ENCODE measurements at places on chromosomes 5 and 9. TPM values are rescaled to one million over a fixed set of nuclear protein-coding genes. Genes with fewer than 3 reads are reported as not detected.

GDNF gene
- not detected for total RNA-seq

ORM2 gene
- 0.77 TPM for total RNA-seq

SLC45A2 gene
- not detected for total RNA-seq

SYNPO gene
- total RNA-seq, result 82.8 TPM

TMC1 gene
- 0.36 TPM for total RNA-seq

BTF3 gene
- 647 TPM for total RNA-seq

KLHL3 gene
- 1.9 TPM for total RNA-seq

GRCh38 chr9:83167126-83167525 is 104.2 kb upstream of the RASEF start:
- no peak for DNase-seq

- no peak for DNase-seq
Measured at GRCh38 chr5:1294835-1295649, at the start of gene TERT. TERT (minus strand) TSS chr5:1295068; CDS start chr5:1294989, 79 bp downstream.

- no peak for DNase-seq
Measured at GRCh38 chr5:117235786-117236185, 661.2 kb upstream of the SEMA6A start.

GRCh38 chr9:20271096-20271495 is 351.2 kb downstream of the MLLT3 start:
- DNase-seq, result no peak

- no peak for DNase-seq
Measured at GRCh38 chr9:76271755-76272154, 122.5 kb downstream of the RFK start.

- DNase-seq, result no peak
Measured at GRCh38 chr9:126709241-126709640, 95.5 kb downstream of the LMX1B start.

DNA sequence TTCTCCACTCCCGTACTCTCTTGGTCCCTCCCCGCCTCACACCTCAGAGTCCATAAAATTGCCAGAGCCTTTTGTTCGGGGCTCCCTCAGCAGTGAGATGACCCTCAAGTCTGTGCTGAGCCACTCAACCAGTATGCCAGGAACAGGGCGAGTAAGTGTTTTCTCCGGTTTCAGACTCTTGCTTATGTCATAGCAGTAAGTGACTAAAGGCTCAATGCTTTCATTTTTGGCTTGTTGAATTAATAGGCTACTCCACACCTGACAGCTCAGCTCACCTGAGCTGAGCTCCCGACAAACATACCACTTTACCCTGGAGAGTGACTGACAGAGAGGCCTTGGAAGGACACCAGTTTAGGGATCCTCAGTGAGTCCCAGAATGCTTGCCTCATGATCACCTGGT is 30.5 kb downstream of the PCSK1 start:
- no peak for DNase-seq

DNA sequence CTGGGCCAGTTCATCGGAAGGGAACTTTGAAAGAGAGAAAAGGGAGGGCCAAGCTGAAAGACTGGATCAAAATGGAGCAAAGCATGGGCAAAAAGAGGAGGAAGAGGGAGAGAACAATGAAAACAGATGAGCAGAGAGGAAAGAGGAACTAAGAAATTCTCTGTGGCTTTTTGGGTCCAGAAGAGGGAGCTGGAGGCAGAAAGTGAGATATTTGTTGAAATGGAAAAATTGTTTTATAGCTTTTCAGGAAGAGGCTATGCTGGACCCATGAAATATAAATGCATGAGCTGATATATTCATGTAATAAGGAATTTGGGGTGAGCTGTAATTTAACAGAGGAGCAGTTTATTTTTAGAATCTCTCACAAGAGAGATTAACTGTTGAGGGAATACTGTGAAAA is 457.3 kb downstream of the DMAC1 start:
- DNase-seq, result no peak

DNA sequence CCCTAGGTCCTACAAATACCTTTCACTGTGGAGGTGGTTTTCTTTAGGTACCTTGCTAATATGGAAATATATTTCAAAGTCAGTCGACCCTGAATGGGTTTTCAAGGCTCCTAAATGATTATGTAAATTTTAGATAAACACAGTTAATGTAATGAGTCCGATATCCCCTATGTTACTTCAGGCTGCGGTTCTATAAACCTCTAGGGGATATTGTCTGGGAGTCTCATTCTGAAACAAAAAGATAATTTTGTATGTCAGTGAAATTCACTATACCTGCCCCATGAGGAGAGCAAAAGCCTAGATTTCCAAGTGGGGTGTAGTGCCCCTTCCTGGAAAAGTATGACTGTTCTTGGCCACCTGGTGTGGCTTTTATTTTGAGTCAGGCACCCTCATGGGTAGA is 377.3 kb downstream of the ICE1 start:
- DNase-seq, result no peak

GRCh38 chr9:85178474-85178873 is 508.9 kb downstream of the NTRK2 start:
- no peak for DNase-seq

DNA sequence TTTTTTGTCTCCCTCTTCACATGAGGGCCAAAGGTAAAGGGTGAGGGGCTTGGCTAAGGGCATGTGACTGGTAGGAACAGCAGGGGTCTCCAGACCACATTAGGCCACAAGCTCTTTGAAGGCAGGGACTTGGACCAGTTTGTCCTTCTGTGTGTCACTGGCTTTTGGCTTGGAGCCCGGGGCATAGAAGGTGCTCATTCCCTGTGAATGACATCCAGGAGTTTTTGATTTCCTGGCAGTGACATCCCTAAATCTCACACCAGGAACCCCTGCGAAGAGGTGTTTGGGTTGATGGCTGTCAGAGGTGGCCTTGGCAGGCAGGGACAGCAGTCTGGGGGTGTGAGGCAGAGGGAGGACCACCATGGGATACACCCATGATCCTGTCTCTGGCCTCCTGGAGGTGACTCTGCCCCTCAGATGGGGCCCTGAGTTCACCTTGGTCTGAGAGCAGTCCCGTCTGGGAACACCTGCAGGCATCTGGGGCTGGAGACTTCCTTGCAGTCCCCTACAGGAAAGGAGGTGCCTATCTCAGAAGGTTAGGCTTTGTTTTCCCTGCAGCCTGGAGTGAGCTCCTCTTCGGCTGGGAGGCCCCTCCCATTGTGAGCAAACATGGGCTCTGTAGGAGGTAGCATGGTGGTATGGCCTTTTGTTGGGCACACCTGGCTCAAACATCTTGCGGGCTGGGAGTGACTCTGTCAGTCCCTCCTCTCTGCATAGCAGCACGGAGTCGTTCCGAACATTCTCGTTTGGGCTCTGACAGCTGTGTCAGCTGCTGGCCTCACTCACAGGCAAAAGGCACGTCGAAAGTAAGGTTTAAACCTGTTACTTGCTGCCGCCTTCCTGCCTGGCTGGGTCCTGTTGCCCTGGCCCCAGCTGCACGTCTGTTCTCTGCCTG is 38.6 kb upstream of the PITX1 start:
- DNase-seq, result no peak

GRCh38 chr9:84670138-84671041 is 861 bp downstream of the NTRK2 start:
- DNase-seq, result no peak

DNA sequence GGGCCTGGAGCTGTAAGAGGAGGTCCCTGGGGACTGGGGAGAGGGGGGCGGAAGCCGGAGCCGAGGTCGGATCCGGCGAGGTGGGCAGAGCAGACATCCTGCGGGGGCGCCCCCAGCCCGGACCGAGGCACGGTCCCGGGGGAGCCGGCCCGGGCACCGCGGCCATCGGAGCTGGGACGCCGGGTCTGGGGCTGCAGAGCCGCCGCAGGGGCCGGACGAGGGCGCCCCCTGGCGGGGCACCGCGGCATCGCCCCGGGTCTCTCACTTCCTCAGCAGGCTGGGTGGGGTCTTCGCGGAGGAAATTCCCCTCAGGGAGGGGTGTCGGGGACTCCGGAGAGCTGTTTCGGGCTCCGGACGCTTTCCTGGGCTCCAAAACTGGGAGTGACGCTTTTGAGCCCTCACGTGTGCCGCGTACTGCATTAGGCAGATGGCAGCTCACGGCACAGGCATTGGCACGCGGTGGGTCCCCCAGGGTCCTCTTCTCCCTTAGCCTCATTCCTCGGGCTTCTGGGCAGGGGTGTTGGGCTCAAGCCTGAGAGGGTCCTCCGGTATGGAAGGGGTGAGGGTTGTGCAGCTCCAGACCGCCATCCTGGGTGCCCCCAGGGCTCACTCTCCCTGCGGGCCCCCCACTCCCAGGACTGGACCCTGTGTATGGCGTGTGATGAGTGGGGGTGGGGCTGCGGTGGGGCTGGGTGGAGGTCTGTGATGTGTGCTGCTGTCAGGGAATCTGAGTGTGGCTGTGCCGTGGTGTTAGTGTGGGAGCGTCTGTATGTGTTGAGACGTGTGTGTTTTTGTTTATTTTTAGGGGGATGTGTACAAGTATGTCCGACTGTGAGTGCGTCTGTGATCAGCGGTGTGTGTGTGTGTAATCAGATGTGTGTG is 29.6 kb downstream of the LHX2 start:
- peak; percentile 17 for DNase-seq

DNA sequence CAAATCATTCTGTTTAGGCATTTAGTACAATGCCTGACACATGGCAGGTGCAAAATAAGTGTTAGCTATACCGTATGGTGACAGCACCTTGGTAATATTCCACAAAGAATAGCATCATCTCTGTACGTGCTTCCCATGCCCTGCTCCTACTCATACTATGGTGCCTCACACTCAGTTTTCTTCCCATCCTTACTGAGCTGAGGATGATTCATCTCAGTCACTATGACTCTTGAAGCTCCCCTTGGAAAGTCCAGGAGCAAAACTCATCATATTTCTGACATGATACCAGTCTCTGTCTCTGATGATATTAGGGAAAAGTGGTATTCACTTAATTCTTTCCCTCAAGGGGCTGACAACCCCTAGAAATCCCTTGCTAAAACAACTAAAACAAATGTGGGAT is 423.3 kb downstream of the EFNA5 start:
- DNase-seq, result no peak

Measured in Panc1 (cell line).